ENCODE measurements at places on chromosomes 6 and 20.

- no peak for DNase-seq
Measured at GRCh38 chr6:73727114-73727513, 31.1 kb downstream of the CD109 start.

- no peak for DNase-seq
Measured at GRCh38 chr6:56040223-56040622, 164.8 kb upstream of the BMP5 start.

DNA sequence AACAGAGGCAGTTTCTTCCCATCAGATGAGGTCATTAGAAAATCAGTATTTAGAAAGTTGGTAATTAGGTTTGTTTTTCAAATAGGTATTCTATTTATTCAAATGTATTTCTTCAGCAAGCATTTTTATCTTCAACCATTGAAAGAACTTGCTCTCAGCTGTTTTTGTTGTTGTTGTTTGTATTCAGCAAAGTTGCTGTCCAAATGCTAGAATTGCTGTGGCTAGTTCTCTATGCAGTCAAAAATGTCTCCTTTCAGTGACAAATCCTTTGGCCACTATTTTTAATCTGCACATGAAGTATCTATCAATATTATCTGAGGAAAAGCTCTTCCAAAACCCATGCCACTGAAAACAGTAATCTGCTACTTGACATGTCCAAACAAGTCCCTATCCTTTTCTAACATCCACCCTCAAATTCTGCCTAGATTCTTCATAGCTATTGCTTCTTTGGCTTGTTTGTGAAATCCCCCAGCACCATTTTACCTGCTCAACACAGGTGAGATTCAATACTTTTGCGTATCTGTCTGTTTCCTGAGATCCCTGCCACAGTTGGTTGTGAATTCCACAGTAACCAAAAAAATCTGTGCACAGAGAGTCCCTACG is 1005.4 kb downstream of the GRIK2 start:
- DNase-seq = no peak

- no peak for DNase-seq
Measured at GRCh38 chr6:139695361-139695760, 320.9 kb upstream of the CITED2 start.

DNA sequence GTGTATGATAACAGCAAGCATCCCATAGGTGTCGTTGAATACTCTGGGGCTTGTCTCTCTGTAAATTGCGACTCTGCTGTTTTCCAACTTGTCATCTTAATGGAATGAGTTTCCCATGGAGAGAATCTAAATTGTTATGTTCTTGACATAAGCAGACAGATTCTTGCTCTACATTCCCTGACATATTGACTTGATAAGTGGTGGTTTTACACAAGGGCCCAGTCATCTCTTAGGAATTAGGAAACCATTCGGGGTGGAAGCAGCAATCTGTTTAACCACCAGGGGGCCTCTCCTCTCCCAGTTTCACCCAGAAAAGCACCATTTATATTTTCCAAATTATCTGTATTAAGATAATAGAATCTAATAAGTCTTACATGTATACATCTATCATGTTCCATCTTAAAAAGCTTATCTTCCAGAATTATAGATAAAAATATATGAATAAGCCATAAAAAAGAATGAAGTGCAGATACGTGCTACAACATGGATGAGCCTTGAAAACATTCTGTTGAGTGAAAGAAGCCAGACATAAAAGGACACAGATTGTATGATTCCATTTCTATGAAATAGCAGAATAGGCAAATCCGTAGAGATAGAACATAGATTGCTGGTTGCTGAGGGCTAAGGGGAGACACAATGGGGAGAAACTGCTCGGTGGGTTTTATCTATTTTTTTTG is 23.1 kb upstream of the MROH8 start:
- no peak for DNase-seq

- DNase-seq = no peak
Measured at GRCh38 chr20:56422076-56422823, 10.2 kb downstream of the CASS4 start.

- DNase-seq = no peak
Measured at GRCh38 chr20:50292591-50293283, 102.1 kb downstream of the CEBPB start.

DNA sequence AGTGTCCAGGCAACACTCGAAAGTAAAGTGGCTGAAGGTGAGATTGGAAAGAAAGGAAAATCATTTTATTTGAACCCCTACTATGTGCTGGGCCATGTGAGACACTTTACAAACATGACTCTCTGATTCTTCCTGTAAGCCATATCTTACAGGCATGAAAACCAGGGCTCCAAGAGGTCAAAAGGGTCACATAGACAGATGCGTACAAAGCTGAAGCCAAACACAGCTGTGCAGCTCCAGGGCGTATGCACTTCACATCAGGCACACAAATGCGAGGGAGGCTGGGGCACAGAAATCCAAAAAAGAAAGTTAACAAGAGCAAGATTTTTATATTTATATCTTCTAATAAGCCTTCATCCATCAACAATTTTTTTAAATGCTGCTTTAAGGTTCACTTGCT is 176.5 kb downstream of the PHACTR1 start:
- DNase-seq = no peak

DNA sequence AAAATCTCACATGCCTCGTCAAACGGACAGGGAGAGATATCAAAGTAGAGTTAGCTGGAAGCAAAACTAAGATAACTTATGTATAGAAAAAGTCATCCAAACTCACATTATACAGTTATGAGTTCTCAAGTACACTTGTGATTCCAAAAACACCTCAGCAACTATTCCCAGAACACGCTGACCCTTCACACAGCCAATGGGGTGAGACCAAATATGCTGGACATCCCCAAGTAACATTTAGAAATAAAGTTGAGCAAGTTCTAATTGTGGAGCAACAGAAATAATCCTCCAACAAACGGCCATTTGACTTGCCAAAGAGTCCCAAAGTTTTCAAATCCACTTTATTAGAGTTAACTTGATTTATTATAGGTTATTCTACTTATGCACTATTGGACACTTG is 52.4 kb downstream of the LY86 start:
- no peak for DNase-seq

GRCh38 chr6:148789948-148790347 is 43.1 kb downstream of the UST start:
- no peak for DNase-seq

GRCh38 chr6:136149311-136149710 is 100.8 kb downstream of the MTFR2 start:
- DNase-seq = no peak

- DNase-seq = no peak
Measured at GRCh38 chr20:22312744-22313346, 271.5 kb downstream of the FOXA2 start.

DNA sequence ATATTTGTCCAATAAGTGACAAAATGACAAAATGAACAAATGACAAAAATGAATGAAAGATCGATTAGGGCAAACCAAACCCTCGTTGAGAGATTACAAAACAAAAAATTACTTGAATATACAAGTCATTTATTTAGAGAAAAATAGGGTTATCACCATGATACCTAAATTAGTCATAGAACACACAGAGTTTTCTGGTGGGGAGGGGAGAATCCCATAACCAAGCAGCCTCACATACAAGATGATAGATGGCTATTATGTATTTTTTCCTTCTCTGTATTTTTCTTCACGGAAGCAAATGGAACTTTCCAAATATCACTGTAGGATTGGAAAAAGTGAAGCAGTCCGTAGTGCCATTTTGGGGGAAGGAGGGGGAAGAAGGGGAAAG is 28.5 kb upstream of the BMP6 start:
- no peak for DNase-seq

DNA sequence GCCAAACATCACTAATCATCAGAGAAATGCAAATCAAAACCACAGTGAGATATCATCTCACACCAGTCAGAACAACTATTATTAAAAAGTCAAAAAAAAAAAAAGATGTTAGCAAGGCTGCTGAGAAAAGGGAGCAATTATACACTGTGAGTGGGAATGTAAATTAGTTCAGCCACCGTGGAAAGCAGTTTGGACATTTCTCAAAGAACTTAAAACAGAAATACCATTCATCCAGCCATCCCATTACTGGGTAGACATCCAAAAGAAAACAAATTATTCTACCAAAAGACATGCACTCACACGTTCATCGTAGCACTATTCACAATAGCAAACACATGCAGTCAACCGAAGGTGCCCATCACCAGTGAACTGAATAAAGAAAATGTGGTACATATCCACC is 213.9 kb downstream of the TTLL2 start:
- DNase-seq = no peak

DNA sequence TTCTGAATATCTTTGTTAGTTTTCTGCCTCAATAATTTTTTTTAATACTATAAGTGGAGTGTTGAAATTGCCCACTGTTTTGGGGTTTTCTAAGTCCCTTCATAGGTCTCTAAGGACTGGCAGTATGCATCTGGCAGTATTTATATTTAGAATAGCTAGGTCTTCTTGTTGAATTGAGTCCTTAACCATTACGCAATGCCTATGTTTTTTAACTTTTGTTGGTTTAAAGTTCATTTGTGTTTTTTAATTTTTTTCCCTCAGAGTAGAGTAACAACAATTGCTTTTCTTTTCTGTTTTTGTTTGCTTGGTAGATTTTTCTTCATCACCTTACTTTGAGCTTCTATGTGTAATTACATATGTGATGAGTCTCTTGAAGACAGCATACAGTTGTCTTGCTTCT is 375.9 kb upstream of the EYS start:
- no peak for DNase-seq

- DNase-seq = no peak
Measured at GRCh38 chr20:39661833-39662232, 699.7 kb downstream of the DHX35 start.

DNA sequence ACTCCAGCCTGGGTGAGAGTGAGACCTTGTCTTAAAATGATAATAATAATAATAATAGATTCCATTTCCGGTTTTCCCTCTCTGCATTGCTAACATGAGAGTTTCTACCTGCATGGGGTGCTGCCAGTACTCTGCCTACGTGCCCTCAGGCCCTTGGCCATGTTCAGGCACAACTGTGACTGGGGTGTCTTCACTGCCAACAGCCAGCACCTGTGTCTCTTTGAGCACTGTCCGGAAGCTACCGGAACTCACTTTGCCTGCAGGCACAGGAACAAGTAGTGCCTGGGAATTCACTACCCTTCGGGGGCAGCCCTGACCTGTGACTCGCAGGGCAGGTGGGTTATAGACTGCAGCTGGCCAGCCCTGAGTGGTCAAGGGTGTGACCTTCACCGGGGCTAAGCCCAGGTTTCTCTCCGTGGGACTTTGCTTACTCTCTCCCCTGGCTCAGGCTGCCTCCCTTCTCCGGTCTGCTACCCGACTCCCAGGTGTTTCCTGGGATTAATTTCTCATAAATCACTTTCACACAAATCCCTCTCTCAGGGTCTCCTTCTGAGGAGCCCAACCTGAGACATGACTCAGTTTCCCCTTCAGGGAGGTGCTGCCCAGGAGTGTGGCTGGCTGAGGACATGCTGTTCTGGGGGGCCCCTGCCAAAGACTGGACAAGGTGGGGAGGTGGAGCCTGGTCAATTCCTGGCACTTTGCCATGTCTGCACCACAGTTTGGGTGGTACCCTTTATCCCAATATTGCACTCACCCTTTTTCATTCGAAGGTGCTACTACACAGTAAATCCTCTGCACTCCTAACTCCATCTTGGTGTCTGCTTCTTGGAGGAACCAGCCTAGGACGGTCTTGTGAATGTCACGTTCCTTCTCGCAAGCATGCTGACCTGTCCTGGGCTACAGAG is 79.5 kb upstream of the RALGAPA2 start:
- DNase-seq = no peak

GRCh38 chr6:136969433-136969832 is 47.3 kb downstream of the SLC35D3 start:
- no peak for DNase-seq
